ENCODE measurements at places on chromosomes 5 and 9.

DNA sequence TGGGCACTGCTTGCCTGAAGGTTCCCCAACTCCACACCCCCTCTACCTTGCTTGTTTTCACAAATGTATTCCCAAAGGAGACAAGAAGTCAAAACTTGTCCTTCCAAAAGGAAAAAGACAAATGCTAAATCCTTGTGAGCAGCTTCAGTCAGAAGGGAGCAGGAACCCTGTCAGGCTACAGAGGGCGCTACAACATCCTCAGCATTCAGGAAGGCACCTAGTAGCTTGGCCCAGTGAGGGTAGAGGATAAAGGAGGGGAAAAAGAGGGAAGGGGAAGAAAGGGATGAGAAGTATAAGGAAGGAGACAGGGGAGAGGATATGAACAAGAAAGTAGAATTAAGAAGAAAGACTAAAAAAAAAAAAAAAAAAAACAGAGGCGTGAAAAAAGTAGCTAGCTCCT, 97.5 kb downstream of the MLLT3 start:
- no peak for DNase-seq

- DNase-seq, result no peak
These were observed 54.7 kb downstream of the MACROH2A1 start for GRCh38 chr5:135344349-135344748.

GRCh38 chr5:174148721-174149120, 103.2 kb downstream of the NSG2 start:
- no peak for DNase-seq

DNA sequence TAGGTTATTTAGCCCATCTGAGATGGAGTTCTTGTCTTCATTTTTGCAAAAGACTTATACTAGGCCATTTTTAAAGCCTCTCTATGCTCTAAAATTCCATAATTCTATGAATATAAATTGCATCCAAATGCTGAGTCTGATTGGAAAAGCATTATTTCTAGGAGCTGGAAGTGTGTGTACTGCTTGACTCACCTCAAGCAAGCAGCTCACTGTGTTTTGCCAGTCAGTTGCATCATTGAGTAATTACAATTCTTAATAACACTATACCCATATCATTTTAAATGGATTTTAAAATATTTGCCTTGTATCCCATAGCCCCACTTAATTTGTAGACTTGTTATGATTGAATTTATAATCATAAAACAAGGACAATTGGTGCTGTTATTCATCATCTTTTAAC, 161.0 kb downstream of the PAM start:
- DNase-seq, result no peak

DNA sequence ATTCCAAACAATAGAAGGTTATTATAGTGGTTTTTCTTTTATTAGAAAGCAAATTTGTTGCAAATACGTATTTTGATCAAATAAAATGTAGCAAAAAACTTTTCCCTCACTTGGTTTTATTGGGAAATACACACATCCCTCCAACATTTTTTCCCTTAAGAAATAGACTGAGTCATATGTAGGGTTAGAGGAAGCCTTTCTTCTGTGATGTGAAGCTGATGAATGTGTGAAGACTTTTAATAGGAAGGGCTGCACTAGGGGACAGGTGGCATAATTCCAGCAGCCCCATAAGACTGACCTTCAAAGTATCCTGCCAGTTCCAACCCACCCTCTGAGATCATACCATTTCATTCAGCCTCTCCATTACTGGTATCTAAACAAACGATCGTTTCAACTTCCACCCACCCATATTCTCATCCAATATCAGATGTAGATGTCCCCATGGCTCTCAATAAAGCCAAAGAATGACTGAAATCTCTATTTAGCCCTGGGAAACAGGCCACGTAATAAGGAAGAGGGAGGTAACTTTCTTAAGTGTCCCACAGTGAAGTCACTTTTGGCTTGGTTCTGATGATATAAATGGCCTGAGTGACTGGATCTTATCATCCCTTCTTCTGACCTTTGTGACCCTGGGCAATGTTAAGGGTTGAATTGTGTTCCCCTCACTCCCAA, 64.7 kb upstream of the LPAR1 start:
- no peak for DNase-seq

DNA sequence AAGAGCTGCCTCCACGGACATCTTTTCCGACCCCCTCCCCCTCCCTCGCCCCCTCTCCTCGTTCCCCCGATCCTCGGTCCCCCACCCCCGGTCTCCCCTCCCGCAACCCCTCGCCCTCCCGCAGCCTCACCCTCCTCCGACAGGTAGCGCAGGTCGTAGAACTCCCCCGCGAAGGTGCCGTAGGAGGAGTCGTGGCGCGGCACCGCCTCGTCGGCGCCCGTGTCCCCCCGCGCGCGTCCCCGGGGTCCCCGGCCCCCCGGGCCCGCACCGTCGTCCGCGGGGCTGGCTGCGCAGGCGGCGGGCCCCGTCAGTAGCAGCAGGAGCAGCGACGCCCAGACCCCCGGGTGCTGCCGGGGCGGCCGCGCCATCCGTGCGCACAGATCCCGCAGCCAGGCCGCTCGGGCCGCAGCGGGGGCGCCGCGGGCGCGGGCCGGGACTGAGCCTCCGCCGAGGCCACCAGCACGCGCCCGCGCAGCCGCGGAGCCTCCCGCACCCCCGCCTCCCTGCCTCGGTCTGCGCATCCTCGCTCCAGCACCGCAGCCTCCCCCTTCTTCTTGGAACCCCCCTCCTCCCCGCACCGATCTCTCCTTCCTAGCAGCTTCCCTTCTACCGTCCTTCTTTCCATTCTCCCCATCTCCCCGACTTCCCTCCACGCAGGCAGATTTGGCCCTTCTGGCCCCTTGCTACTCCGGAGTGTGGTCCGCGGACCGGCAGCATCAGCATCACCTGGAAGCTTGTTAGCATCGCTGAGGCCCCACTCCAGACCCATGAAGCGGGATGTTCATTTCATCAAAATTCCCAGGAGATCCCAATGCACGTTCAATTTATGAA, at the start of gene FRRS1L:
Gene FRRS1L (minus strand): TSS at position 479 of the 831 bp plus-strand sequence. CDS start 111 bp downstream, at position 368.
- DNase-seq, result no peak

DNA sequence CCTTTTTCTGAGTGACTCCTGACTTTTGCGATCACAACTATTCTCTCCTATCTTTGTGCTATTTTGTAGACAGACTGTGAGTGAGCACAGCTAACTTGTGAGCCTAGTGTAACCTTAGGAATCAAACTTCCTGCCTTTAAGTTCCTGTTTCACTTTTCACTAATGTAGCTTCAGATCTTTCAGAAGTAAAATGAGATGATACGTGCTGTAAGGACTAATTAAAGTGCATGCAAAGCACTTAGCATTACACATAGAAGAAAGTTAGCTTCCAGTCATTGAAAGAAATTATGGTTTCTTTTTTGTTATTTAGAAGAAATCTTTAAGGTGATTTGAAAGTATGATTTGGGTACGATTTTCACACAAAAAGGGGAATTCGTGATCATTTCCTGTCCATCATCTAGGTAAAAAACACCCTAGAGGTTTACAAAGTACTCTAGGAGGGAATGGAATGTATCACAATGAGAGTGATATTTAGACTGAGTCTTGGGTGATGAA, 122.7 kb downstream of the ST8SIA4 start:
- DNase-seq, result no peak

- DNase-seq, result no peak
These were observed 21.5 kb downstream of the PTGS1 start for GRCh38 chr9:122392284-122392683.

DNA sequence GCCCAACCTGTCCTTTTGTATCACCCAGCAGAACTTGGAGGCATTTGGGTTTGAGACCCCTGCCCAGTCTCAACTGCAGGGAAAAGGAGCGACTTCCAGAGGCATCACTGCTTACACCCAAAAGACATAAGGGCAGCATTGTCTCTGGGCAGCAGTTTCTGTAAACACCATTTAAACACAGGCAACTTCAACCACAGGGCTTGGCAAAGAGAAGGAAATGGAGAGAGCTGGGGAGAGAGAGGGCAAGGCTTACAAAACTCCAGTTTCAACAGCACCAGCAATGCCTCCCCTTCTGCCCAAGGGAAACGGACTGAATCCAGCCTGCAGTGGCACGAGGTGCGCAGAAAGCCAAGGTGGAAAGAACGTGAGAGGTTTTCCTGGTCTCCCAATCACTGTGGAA, 147.6 kb downstream of the ROR2 start:
- DNase-seq, result no peak

GRCh38 chr5:102554728-102555127, 55.9 kb upstream of the SLCO6A1 start:
- no peak for DNase-seq

DNA sequence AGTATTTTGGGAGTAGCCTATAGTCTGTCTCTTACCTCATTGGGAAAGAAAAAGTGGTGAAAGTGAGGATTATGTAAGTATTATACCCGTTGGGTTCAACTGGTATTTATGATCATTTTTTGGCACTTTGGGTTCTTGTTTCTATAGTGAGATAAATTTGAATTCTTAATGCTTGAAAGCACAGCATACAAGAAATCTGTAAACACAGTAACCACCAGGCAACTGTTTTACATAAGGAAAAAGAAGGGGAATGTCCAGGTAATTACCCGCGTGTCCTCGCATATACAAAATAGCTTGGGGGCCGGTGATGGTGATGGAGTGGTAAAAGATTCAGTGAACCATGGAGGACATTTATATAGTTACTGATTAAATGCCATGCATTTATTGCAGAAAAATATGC, 60.5 kb downstream of the BASP1 start:
- DNase-seq, result no peak

- DNase-seq, result no peak
These were observed 67.9 kb upstream of the CHSY3 start for GRCh38 chr5:129836321-129836720.

GRCh38 chr5:90356622-90357021, 52.9 kb downstream of the CETN3 start:
- no peak for DNase-seq

- DNase-seq, result no peak
These were observed 61.1 kb downstream of the TARS1 start for GRCh38 chr5:33501899-33502298.

- DNase-seq, result no peak
These were observed 51.1 kb upstream of the MVB12B start for GRCh38 chr9:126275386-126276001.

GRCh38 chr5:142235050-142235797, 89.6 kb downstream of the SPRY4 start:
- DNase-seq, result peak; percentile 82

DNA sequence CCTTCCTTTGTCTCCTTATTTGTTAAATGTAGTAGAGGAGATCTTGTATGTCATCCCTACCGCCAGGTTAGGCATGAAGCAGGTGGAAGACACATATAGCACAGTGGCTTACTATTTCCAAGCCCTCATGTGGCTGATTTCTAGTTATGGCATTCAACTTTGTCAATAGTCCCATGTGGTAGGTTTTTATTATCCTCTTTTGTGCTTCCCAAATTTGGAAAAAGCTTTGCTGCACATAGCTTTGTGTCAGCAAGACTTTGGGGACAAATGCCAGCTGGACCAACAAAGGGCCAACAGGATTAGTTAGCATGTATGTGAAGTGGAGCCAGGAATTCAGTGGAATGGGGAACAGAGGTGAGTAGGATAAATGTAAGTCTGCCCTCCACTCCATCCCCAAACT, 276.3 kb downstream of the PSAT1 start:
- DNase-seq, result no peak

GRCh38 chr5:61631438-61631941, 299.4 kb downstream of the ZSWIM6 start:
- peak; percentile 32 for DNase-seq

GRCh38 chr9:100761276-100761802, 183.5 kb downstream of the CAVIN4 start:
- no peak for DNase-seq

GRCh38 chr9:125586172-125586511, 120.9 kb downstream of the MAPKAP1 start:
- DNase-seq, result no peak

DNA sequence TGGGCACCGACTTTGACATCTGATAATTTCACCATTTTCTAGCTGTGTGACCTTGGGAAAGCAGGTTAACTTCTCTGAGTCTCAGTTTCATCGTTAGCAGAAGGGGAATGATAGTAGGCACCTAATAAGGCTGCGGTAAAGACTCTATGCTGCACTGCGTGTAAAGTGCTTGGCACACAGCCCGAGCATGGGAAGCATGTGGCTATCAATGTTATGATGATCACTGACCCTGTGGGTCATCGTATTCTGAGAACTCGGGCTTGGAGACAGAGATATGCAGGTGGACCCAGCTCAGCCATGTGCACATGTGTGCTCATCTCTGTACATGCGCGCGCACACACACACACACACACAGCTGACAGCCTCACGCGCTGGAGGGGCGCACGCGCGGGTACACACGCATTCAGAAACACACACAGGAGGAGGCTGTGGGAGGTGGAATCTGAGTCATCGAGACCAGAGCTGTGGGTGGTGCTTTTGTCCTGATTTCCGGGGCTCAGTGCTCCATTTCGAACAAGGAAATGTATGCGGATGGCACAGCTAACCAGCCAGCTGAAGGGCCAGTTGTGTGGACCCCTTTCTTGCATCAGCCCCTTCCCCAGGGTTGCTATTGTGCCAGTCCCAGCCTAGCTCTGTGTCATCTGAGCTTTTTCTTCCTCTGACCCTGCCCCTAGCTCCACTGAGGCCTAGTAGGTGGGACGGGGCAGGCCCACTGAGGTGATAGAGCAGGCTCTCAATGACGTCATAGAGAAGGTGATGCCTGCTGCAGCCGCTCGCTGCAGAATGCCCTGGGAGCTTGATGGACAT, 11.1 kb upstream of the ARAP3 start:
- peak; percentile 23 for DNase-seq

GRCh38 chr9:11933926-11934325, 759.3 kb upstream of the TYRP1 start:
- no peak for DNase-seq

- DNase-seq, result peak; percentile 28
These were observed 23.7 kb upstream of the NPR3 start for GRCh38 chr5:32687499-32687831.

DNA sequence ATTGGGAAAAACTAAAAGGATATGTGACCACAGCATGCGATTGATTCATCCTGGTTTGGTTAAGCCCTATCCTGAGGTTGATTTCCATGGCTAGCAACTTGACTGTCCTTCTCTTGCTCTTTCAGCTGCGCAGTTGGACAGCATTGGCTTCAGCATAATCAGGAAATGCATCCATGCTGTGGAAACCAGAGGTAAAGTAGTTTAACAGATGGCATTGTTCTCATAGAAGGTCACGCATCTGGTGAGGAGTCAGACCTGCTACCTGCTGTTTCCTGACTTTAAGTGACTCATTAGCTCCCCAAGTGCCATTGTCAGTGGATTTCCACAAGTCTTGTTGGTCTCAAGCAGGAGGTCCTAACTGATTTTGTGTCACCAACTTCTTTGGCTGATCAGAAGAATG, 266.9 kb downstream of the ARHGAP26 start:
- DNase-seq, result peak; percentile 99

- no peak for DNase-seq
These were observed 12.8 kb downstream of the IQGAP2 start for GRCh38 chr5:76415855-76416254.
